ENCODE measurements at places on chromosomes 16 and 17.

- DNase-seq, result no peak
These were observed 3.2 kb upstream of the GRIN2C start for GRCh38 chr17:74862919-74863318.

- DNase-seq, result no peak
These were observed 587 bp downstream of the HS3ST4 start for GRCh38 chr16:25692351-25692741.

GRCh38 chr17:14038206-14038605 lies 31.1 kb upstream of the COX10 start:
- no peak for DNase-seq

- no peak for DNase-seq
These were observed 867.3 kb upstream of the GOT2 start for GRCh38 chr16:59601452-59601851.

- no peak for DNase-seq
These were observed 42.5 kb upstream of the ASIC2 start for GRCh38 chr17:33335491-33336173.

GRCh38 chr17:31392856-31393748 lies 1.6 kb downstream of the RAB11FIP4 start:
- DNase-seq, result no peak

- DNase-seq, result no peak
These were observed 1.7 kb upstream of the RBBP6 start for GRCh38 chr16:24537474-24538337.

GRCh38 chr17:22512997-22513538 lies 820.7 kb downstream of the KCNJ18 start:
- no peak for DNase-seq

DNA sequence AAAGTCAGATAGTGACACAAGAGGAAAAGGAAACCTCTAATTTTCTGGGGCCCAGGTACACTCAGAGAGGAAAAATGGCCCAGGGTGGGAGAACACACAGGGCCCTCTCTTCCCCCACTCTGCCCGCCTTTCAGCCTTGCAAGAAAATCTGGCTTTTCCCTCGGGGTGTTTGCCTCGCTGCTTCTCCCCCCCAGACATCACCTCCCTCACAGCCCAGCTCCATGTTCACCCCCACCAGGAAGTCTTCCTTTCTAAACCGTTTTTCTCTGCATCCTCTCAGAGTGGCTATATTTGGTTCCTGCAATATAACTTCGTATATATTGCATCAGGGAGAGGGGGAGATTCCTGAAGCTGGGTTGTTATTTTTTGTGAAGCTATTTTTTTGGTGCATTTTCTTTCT lies 27.3 kb downstream of the RPRML start:
- no peak for DNase-seq

DNA sequence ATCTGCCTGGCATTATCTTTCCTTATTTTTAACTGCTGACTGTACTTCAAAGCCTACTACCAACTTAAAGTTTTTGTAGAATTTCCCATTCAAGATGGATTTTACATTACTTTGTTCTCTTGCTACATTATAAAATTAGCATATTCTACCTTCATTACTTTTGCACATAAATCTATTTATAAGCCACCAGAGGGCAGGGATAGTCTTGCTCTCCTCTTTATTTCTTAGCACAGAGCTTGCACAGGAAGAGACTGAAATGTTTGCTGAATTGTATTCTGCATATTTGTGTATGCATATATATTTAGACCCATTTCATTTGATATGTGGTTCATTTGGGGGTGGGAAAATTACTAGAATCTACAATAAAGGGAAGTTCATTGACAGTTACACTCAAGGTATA lies 108.0 kb downstream of the SKAP1 start:
- DNase-seq, result no peak

- DNase-seq, result no peak
These were observed 2.0 kb downstream of the PTX4 start for GRCh38 chr16:1486551-1487390.

- DNase-seq, result no peak
These were observed 1.0 kb upstream of the HEXIM2 start for GRCh38 chr17:45160447-45161287.

DNA sequence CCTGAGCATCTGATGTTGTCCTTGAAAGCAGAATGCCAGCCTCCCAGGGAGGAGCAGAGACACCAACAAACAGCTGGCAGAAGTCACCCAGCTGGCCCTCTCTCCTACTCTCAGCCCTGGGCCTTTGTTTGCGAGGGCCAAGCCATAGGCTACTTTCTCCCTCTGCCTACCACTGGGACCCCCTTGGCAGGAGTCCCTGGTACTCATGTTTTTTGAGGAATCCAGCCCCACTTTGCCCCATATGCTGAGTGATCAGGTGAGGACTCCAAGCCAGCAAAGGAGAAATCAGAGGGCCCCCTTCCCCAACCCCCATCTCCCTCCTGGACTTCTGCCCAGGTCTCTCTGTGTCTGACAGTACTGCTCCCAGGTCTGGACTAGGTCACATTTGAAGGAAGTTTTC lies 121.9 kb downstream of the USP31 start:
- DNase-seq, result no peak

- no peak for DNase-seq
These were observed 64.6 kb downstream of the USP32 start for GRCh38 chr17:60327134-60327900.

DNA sequence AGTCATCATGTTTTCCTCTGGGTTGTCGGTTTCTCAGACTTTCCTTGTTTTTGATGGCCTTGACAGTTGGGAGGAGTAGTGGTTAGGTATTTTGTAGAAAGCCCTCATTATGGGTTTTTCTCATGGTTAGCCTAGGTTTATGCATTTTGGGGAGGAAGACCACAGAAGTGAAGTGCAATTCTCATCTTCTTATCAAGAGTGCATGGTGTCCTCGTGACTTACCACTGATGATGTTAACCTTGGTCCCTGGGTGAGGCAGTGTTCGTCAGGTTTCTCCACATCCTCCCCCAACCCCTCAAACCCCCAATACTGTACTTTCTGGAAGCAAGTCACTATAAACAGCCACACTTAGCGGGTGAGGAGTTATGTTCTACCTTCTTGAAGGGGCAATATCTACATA lies 42.3 kb downstream of the BPTF start:
- DNase-seq, result no peak

DNA sequence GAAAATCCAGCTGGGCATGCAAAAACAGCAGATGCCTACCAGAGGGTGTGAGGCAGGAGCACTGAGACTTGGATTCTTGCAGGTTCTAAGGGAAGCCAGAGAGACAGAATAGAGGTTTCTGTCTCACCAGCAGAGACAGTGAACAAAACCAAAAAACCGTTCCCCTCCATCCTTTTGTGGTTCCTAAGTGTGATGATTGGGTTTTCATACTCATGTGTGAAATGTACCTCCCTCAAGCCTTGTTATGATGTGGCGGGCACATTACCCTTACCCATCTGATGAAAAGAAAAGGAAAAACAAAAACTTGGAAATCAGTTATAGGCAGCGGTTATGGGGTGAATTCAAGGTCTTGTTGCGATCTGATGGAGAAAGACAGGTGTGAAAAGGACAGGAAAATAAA lies 172.6 kb upstream of the CDH13 start:
- no peak for DNase-seq

DNA sequence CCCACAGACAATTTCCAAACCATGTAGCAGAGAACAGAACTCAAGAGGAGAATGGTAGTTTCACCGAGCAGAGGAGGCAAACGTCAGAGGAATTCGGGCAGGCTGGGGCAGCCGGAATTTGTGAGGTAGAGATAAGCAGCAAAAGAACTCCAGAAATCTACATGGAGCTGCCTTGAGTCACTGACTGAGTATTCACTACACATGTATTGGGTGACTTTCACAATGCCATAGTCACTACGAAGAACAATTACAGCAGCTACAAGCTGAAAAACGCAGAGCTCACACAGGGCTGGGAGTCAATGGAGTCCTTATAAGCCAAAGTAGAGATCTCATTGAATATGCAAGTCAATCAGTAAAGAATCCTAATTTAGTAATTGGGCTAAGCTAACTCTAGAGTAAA lies 13.4 kb downstream of the CMC2 start:
- DNase-seq, result no peak

- DNase-seq, result no peak
These were observed 14.1 kb downstream of the CACNG4 start for GRCh38 chr17:66978514-66979061.

DNA sequence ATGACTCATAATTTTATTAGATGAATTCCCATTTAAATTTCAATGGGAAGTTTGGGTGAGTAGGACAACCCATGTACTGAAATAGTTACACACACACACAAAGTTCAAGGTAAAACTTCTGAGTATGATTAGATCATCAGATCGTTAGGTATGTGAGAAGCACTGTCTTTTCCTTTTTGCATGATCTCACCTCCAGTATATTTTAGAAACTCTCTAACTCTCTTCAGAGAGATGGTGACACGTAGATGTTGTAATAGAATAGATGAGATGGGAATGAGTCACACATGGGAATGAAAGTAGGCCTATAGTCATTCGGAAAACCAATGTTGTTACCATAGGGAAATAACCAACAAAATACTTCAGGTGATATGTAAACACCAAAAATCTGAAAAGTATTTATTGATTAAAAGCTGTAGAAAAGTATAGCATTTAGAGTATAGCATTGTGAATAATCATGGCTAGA lies 22.2 kb downstream of the KRT23 start:
- no peak for DNase-seq

- no peak for DNase-seq
These were observed 78.2 kb downstream of the CRISPLD2 start for GRCh38 chr16:84897911-84898377.

DNA sequence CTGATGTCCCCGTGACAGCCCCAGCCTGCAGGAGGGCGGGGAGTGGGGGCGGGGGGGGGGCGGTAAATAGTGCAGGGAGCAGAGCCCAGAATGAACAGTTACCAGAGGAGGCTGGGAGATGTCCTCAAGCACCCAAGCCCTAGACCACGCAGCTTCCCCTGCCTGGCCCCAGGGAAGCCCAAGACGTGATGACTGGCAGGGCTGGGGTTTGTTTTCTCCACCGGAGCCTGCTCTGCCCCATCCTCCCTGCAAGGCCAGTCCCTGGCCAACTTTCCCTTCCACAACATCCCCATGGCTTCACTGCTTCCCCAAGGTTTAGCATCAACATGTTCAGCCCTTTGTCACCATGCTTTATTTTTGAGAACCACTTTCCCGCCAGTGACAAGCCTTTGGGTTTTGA lies 1.4 kb upstream of the BEAN1 start:
- DNase-seq, result no peak

GRCh38 chr17:32323811-32324491 lies 18.0 kb downstream of the C17orf75 start:
- no peak for DNase-seq

- DNase-seq, result no peak
These were observed 6.3 kb upstream of the KCNG4 start for GRCh38 chr16:84245956-84246678.

- no peak for DNase-seq
These were observed 24.2 kb upstream of the SSTR2 start for GRCh38 chr17:73140566-73140965.

GRCh38 chr17:50079334-50080095 lies 15.6 kb upstream of the PDK2 start:
- no peak for DNase-seq

DNA sequence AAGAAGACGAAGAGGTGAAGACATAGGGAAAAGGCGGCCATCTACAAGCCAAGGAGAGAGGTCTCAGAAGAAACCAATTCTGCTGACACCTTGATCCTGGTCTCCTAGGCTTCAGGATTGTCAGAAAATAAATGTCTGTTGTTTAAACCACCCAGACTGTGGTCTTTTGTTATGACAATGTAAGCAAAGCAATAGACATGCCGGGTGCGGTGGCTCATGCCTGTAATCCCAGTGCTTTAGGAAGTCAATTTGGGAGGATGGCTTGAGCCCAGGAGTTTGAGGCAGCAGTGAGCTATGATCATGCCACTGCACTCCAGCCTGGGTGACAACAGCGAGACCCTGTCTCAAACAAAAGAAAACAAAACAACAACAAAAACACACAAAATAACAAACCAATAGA lies 64.4 kb downstream of the HAPSTR1 start:
- DNase-seq, result no peak

- DNase-seq, result no peak
These were observed 222.9 kb downstream of the CPPED1 start for GRCh38 chr16:12580809-12581208.

- DNase-seq, result no peak
These were observed 8.4 kb downstream of the SLC16A5 start for GRCh38 chr17:75096082-75096625.

GRCh38 chr17:61372436-61372835 lies 27.2 kb upstream of the TBX2 start:
- no peak for DNase-seq

GRCh38 chr16:67301080-67301782 lies 21.9 kb downstream of the PLEKHG4 start:
- DNase-seq, result no peak

DNA sequence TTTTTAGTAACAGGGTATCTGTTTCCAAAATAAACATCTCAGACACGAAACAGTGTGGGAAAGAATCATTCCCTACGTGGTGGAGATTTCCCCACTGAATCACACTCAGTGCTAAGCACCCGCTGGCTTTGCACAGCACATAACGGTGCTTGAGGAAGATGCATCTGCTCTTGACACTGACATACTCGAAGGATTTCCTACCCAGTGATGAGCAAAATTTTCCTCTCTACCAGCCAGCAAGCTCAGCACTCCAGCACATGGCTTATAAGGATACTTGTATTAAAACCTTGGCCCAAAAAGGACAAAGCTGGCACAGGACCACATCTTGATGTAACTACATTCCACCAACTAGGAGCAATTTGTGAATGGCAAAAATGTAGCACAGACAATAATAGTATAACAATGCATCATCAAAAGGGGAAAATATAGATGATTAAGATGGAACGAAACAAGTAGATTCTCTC lies 59.0 kb downstream of the ANKFY1 start:
- no peak for DNase-seq

DNA sequence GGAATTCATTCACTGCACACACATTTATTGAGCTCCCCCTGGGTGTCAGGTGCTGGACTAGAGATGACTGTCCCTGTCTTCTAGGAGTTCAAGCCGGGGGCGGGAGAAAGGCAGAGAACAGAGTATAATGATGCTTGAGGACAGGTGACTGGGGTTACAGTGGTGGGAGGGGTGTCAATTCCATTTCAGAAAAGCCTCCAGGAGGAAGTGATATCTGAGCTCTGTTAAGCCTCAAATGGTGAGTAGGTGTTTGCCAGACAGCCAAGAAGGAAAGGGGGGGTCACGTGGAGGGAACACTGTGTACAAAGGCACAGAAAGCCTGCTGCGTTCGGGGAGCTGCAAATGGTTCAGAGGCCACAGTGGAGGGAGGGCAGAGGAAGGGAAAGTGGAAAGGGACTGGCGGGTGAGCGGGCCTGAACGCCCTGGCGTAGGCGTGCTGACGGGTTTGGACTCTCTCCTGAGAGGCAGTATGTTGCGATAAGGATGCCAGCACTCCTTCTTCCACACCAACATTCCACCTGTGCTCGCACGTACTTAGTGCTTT lies 9.7 kb upstream of the NXPH3 start:
- DNase-seq, result no peak
